ENCODE measurements at places on chromosomes 3 and 15. TPM values are rescaled to one million over a fixed set of nuclear protein-coding genes. Genes with fewer than 3 reads are reported as not detected.

The SCAPER gene
- 10.6 TPM for total RNA-seq

The LRRK1 gene
- total RNA-seq: 18.2 TPM

The GOLGA8T gene
- not detected for total RNA-seq

The RARB gene
- total RNA-seq: 17.1 TPM

The CXCR6 gene
- not detected for total RNA-seq

The ZNF860 gene
- total RNA-seq: 1.2 TPM

The RBMS3 gene
- total RNA-seq: 45.9 TPM

The AHSG gene
- not detected for total RNA-seq

The RPSA gene
- total RNA-seq: 824 TPM

The DNAH12 gene
- total RNA-seq: not detected

The FBXO40 gene
- not detected for total RNA-seq

The JMJD7 gene
- total RNA-seq: 4.1 TPM

The GXYLT2 gene
- 74.1 TPM for total RNA-seq

The PDCD6IP gene
- 102 TPM for total RNA-seq

Data from uterus (tissue), 4 donors.